ENCODE measurements at places on chromosomes 4 and X. TPM values are rescaled to one million over a fixed set of nuclear protein-coding genes. Genes with fewer than 3 reads are reported as not detected.
A peak's percentile ranks its signal among the peaks of the same experiment; 100 is the strongest.

DNA sequence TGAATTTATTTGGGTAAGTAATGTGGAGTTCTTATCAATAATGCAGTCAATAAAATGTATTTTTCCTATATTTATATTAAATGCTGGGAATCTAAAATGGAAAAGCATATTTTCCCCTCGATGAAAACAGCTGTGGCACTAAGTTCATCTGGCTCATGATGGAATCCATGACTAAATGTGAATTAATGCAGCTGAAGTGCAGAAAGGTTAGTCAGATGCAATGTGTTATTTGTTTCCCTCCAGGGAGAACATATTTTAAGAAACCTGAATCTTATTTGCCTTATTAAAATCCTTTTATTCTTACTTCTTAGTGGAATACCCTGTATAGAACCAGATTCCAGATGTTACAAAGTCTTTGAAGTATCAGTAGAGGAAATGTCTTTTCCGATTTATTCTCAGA, 247.9 kb downstream of the ARHGAP24 start:
- no peak for DNase-seq
- H3K27me3 ChIP-seq = no peaks in the 10 kb centered on the region
- H3K4me1 ChIP-seq = no peaks in the 10 kb centered on the region
- no peaks in the 10 kb centered on the region for H3K36me3 ChIP-seq
- H3K4me3 ChIP-seq = no peak overlapping the region
- no peak overlapping the region for H3K27ac ChIP-seq

- no peak within 1 kb of the TSS for H3K4me3 ChIP-seq
- H3K4me1 ChIP-seq = no peaks in the 10 kb centered on the region
- no peak for DNase-seq
- H3K27ac ChIP-seq = no peak within 1 kb of the TSS
- no peaks in the 10 kb centered on the region for H3K36me3 ChIP-seq
Observed at GRCh38 chrX:114583646-114584374, at the start of gene HTR2C. TSS of gene HTR2C (plus strand) at chrX:114584086. CDS start at chrX:114726937, 142,851 bp downstream.

DNA sequence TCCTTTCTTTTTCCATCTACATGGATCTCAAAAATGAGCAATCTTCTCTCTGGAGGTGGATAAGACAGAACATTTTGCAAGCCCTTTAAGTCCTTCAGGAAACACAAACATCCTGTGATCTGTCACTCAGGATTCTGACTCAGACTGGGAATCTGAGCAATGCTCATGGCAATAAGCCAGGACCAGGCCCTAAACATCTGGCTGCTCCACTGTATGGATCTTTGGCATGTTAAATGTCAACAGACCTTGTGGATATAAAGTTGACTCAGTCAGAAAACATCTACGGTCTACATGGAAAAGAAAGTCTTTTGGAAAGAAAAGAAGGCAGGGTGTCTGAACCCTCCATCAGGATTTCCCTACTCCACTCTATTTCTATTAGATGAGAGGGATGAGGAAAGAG, 17.8 kb upstream of the CHIC2 start:
- H3K27ac ChIP-seq = peak overlapping the region; percentile 67
- H3K4me1 ChIP-seq = peaks cover 55% of the 10 kb centered on the region
- H3K36me3 ChIP-seq = no peaks in the 10 kb centered on the region
- H3K4me3 ChIP-seq = peak overlapping the region; percentile 24
- H3K27me3 ChIP-seq = no peaks in the 10 kb centered on the region
- DNase-seq = peak; percentile 100

- no peak for DNase-seq
- H3K27ac ChIP-seq = no peak overlapping the region
- H3K4me3 ChIP-seq = no peak overlapping the region
- no peaks in the 10 kb centered on the region for H3K36me3 ChIP-seq
- no peaks in the 10 kb centered on the region for H3K27me3 ChIP-seq
- H3K4me1 ChIP-seq = no peaks in the 10 kb centered on the region
Observed at GRCh38 chr4:82710197-82710929, 88.2 kb downstream of the SCD5 start.

DNA sequence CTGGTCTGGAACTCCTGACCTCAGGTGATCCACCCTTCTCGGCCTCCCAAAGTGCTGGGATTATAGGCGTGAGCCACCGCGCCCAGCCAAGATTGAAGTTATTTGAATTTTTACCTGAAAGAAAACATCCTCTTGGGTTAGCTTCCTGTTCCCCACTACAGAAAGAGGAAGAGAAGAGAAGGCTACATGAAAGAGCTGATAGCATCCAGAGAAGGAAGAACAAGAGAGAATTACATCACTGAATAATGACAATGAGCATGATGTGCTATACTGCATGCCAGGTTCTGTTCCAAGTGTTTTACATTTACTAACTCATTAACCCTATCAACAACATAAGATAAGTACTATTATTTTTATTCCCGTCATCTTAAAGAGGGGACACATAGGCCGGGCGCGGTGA, 11.5 kb upstream of the TBC1D1 start:
- H3K4me3 ChIP-seq = no peak overlapping the region
- H3K36me3 ChIP-seq = no peaks in the 10 kb centered on the region
- H3K27me3 ChIP-seq = no peaks in the 10 kb centered on the region
- no peaks in the 10 kb centered on the region for H3K4me1 ChIP-seq

DNA sequence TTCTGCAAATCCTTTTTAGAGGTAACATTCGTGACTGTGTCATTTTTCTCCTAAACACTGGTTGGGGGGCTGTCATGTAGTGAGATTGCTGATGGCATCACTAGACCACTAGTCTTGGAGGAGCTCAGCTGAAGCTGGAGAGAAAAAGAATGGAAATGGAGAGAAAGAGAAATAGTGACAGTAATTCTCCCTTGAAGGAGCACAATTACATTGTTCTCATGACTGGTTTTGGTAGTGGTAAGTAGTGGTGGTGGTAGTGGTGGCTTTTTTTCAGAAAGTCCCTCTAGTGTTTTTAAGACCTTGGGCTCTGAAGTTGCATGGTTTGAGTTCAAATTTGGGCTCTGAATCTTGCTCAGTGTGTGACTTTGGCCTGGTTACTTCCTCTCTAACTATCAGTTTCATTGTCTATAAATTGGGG, 99.8 kb downstream of the LARP7 start:
- H3K27me3 ChIP-seq = no peaks in the 10 kb centered on the region
- no peaks in the 10 kb centered on the region for H3K36me3 ChIP-seq
- no peak overlapping the region for H3K27ac ChIP-seq
- no peaks in the 10 kb centered on the region for H3K4me1 ChIP-seq
- no peak overlapping the region for H3K4me3 ChIP-seq
- DNase-seq = no peak

- no peak overlapping the region for H3K4me3 ChIP-seq
- no peaks in the 10 kb centered on the region for H3K4me1 ChIP-seq
- no peaks in the 10 kb centered on the region for H3K27me3 ChIP-seq
- no peak for DNase-seq
- no peaks in the 10 kb centered on the region for H3K36me3 ChIP-seq
- no peak overlapping the region for H3K27ac ChIP-seq
Observed at GRCh38 chr4:151717909-151718628, 42.7 kb downstream of the GATB start.

DNA sequence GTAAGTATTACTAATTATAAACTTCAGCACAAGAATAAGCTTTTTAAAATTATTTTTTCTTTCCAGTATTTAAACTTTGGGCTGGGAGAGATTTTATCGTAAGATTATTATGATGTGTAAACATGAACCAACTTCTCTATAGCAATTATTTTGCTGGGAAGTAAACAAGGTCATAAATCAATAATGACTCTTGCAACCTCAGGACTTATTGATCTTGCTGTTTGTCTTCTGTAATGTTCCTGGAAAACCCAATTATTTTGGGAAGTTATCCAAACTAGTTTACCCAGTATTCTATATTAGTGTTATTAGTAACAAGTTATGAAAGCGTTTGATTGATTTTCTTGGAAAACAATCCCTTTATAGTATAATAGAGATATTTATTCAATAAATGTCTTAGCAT, 174.9 kb downstream of the PPP1R2C start:
- no peaks in the 10 kb centered on the region for H3K27me3 ChIP-seq

GAGE2A gene
- total RNA-seq = not detected

CT55 gene
- total RNA-seq = not detected

NXF2 gene
- not detected for total RNA-seq

CXCL8 gene
- 360 TPM for total RNA-seq

LAP3 gene
- total RNA-seq = 63.8 TPM

UGDH gene
- total RNA-seq = 50.0 TPM

FGFR3 gene
- total RNA-seq = 0.11 TPM

AWAT2 gene
- total RNA-seq = not detected

KLHL13 gene
- total RNA-seq = 3.5 TPM

ABLIM2 gene
- 3.6 TPM for total RNA-seq

Measured in PC-3 (cell line).